CD4-positive, alpha-beta T cell treated with Interferon gamma for 1 hour (primary cell): ENCODE measurements at places on chromosomes 12 and 14.

GRCh38 chr12:123054371-123054770 is 73.9 kb downstream of the ARL6IP4 start:
- no peak for DNase-seq

DNA sequence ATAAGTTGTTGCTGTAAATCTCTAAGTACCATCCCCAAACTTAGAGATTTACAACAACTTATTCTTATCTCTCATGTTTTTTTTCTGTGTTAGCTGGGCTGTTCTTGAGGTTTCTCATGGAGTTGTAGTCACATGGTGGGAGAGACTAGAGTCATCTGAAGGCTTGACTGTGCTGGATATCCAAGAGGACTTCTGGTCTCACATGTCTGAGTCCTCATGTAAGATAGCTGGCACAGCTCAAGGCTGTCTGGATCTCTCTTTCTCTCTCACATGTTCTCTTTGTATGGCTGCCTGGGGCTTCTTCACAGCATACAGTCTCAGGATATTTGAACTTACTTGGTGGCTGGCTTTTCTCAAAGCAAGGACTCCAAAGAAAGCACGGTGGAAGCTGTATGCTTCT is 63.8 kb downstream of the DACT1 start:
- DNase-seq: no peak

DNA sequence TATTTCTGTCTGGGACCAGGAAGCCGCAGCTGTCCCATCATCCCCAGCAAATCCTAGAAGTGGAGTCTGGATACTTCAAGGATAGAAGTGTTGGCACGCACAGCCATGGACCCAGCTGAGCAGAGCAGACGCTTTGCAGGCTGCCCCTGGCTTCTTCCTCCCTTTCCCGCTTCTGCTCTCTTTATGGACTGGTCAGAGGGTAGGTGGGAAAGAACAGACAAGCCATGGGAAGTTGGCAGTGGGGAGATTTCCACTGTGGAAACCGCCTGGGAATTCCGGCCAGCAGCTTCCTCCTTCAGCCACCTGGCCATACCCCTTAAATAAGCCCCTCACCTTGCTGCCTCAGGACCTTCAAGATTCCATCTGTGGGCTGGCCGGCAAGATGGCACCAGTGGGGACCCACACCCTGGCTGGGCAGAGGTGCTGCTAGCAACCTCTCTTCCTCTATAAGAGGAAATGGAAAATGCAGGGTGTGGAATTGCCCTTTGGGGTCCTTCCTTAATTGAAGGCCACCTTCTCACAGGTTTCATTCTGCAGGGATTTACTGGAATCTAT is 20.6 kb downstream of the OTUB2 start:
- DNase-seq: no peak

GRCh38 chr14:24875991-24876878 is 173.7 kb downstream of the STXBP6 start:
- DNase-seq: no peak

DNA sequence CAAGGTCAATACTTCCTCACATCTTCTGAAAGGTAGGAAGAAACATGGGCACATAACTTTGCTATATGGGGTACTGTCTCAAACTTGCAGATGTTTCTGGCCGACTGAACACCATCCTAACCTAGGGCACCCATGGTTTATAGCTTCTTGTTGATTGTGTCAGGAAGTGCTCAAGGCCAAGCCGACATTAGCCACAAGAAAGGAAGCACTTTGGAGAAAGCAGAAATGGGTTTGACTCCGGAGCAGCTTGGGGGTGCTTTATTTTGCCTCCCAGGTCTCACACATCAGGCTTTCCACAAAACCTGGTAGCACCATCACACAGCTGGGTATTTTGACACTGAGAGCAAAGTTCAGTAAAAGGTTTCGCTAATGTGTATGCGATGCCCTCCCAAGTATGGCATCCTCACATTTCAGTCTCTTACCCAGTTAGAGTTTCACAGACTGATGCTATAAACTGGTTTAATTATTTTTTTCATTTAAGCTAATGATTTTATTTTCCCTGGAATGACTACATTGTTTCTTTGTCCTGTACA is 25.2 kb upstream of the BHLHE41 start:
- DNase-seq: no peak

GRCh38 chr14:32018391-32019092 is 58.6 kb upstream of the ARHGAP5 start:
- no peak for DNase-seq

DNA sequence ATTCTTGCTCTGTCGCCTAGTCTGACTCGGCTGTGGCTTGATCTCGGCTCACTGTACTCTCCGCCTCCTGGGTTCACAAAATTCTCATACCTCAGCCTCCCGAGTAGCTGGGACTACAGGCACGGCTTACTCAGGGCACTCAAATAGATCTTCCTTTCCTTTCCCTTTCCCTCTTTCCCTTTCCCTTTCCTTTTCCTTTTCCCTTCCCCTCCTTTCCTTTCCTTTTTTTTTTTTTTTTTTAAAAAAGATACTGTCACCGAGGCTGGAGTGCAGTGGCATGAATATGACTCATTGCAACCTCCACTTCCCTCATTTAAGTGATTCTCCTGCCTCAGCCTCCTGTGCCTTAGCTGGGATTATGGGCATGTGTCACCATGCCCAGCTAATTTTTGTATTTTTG is 86.0 kb downstream of the AEBP2 start:
- DNase-seq: no peak

DNA sequence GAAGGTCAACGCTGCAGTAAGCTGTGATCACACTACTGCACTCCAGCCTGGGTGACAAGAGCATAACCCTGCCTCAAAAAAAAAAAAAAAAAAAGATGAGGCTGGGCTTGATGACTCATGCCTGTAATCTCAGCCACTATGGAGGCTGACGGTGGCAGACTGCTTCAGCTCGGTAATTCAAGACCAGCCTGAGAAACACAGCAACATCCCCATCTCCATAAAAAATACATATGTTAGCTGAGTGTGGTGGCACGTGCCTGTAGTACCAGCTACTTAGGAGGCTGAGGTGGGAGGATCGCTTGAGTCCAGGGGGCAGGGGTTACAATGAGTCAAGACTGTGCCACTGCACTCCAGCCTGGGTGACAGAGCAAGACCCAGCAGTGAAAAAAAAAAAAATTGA is 50.4 kb downstream of the GXYLT1 start:
- DNase-seq: peak; percentile 14

- no peak for DNase-seq
Observed at GRCh38 chr12:26043135-26044006, 81.5 kb downstream of the BHLHE41 start.

DNA sequence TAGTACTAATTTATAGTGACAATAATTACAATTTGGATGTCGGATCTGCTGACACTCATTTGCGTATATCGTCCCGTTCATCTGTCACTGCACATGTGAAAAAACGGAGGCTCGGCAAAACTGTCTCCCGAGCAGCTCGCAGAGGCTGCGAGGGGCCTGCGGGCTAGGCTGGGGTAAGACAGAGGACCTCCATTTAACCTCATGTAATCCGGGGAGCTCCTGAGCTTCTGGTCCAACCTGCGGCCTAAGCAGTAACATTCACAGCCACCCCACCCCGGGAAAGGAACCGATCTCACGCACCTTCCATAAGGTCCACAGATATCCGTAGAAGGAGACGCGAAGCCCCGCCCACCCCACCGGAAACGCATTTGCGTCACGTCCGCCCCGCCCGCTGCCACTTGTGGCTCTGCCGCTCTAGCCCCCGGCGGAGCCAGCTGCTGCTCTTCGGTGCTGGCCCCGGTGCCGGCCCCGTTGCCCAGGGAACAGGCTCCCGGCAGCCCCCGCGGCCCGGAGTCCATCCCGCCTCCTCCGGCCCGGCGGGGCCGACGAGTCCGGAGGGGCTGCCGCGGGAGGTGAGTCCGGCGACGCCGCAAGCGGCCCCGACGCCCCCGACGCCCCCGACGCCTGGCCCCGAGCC is at the start of the genes CINP and TECPR2:
Gene CINP (minus strand): TSS at position 346 of the 637 bp plus-strand sequence. CDS start 39 bp downstream, at position 307.
Gene TECPR2 (plus strand): TSS at position 397 of the 637 bp plus-strand sequence. CDS start 13,781 bp downstream, outside the sequence.
- DNase-seq: peak; percentile 95

DNA sequence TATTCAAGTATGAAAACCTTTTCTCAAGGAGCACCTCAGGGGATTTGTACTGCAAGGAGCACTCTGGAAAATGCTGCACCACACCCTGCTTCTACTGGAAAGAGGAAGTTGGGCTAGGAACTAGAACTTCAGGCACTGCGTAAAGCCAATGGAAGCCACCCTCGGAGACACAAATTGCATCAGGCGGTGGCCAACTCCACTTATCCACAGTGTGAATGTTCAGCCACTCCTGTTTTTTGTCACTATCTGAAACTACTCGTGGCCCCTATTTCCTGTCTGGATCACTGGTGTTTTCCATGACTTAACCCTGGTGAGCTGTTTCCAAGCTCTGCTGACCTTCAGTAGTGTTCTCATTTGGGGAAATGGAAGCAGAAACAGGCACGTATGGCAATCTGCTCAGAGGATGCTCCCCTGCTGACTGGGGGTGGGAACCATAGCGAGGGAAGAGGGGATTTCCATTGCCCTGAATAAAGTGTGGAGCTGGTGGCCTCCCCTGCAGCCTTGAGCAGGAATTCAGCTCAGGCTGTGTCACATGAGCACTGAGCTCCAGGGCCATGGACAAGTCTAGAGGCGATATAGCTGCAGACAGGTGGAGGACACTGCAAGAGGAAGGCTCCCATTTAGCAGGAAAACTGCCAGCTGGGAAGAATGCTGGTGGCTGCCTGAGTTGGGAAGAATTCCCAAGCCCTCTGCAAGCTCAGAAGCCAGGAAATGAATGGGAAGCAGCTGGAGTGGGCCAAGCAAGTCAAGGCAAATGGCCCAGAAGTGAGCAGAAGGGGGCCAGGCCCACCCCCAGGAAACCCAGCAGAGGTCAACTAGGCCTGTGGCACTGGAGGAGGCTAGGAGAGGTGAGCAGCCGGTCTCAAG is 50.5 kb upstream of the RAP1B start:
- peak; percentile 42 for DNase-seq

DNA sequence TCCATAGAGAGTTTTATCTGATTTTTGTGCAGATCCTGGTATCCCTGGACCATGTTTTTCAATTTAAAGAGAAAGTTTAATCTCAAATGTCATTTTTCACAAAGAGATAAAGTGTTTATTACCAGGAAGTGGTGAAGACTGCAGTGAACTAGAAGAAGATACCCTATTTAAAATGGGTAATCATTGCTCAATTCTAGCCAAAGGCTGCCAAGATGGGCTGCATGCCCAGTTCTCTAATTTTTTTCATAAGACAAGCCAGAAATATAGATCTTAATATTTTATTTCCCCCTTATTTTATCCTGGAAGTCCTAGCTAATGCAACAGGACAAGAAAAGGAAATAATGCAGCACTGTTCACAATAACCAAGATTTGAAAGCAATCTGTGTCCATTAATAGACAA is 343.5 kb downstream of the PCNX1 start:
- no peak for DNase-seq

DNA sequence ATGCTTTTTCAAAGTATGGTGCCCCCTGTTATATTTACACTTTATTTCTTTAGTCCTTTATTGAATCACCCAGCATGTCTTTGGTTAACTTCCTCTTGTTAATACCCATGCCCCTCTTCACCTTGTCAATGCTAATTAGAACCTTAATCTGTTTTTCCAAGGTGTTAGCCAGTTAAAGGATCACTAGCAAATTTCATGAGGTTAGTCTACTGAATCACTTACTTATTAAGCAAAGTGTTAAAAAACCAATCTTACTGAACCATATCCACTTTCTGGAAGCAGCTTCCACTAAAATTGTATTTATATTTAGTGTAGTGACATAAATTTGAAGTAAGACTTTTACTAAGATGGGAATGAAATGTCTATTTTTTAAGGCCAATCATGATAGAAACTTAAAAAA is 27.9 kb downstream of the TAOK3 start:
- DNase-seq: no peak

- no peak for DNase-seq
Observed at GRCh38 chr12:15892645-15893259, 10.6 kb downstream of the STRAP start.

- DNase-seq: no peak
Observed at GRCh38 chr12:97168804-97169203, 261.7 kb downstream of the NEDD1 start.

GRCh38 chr12:20150835-20151422 is 217.4 kb upstream of the PDE3A start:
- DNase-seq: no peak

DNA sequence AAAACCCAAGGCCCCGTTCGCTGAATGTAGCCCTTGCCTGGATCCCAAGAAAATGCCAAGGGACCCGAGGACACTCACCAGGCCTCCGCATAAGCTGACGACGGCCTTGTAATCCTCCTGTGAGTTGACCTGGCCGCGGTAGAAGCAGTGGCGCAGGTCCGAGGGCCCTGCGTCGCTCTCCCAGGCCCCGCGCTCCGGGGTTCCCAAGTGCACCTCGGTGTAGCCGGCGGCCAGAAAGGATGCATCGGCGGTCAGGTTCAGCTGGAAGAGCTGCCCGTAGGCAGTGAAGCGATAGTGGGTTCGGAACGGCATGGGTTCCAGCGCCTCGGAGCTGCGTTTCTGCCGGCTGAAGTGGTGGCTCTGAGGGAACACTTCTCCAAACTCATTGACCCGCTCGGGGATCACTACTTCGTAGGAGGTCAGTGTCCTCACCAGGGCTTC is 1.2 kb downstream of the ADAMTS20 start:
- DNase-seq: no peak

DNA sequence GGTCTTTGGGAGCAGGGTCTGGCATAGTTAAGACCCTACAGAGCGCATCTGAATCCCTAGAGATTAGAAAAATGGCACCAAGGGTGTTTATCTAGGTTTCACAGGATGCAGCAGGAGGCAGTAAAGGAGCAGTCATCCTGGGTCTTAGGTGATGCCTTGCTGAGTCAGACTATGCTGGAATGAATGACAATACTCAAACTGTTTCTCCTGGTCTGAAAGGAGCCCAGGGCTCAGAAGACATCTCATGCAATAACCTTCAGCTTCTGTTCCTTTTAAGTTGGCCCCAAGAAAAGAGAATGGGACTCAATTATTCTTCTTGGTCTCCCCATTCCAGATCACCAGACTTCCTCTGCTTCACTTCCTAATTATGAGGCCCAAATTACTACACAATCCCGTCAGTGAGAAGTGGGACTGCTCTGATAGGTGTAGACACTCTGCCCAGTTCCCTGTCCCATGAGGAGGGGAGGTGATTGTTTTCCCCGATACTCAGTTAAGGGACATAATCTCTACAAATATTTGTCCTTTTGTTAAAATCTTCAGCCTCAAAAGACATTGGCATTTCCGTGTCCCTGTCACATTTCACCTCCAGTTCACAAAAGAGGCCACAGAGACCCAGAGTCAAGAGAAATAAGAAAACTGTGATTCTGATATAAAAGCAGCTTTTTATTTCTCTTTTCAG is 14.8 kb upstream of the APOF start:
- no peak for DNase-seq

DNA sequence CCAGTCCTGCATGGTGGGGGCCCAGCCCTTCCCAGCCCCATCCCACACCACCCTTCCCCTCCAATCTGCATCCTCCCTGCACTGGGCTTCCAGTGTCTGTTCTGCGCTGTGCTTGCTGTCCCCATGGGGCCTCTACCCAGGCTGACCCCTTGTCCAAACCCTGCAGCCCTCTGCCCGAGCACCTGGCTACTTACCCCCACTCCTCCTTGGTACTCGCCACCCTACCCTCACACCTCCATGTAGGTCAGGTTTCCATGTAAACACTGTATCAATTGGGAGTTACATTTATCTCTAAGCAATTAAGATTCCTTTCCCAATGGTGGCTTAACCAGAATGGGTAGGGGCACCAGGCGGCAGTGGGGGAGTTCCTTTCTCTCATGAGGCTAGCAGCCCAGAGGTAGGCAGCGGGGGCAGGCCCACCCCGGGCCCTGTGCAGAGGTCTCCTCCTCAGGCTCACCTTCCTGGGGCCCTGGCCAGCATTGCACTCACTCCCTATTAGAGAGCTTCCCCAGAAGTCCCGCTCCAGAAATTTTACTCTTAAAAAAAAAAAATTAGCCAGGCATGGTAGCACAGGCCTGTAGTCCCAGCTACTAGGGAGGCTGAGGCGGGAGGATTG is 76.6 kb upstream of the CCND2 start:
- no peak for DNase-seq
